Upper lobe of left lung (tissue), 6 donors: ENCODE measurements at places on chromosomes 6 and 20. TPM values are rescaled to one million over a fixed set of nuclear protein-coding genes. Genes with fewer than 3 reads are reported as not detected.

Gene ATP6V1G2
- total RNA-seq: 0.55 TPM

GRCh38 chr20:24949756-24950127 lies 673 bp downstream of the CST7 start:
- DNase-seq: no peak

Gene TCP11
- total RNA-seq: not detected

- DNase-seq: no peak
Observed at GRCh38 chr6:18260448-18261106, 3.8 kb downstream of the DEK start.

DNA sequence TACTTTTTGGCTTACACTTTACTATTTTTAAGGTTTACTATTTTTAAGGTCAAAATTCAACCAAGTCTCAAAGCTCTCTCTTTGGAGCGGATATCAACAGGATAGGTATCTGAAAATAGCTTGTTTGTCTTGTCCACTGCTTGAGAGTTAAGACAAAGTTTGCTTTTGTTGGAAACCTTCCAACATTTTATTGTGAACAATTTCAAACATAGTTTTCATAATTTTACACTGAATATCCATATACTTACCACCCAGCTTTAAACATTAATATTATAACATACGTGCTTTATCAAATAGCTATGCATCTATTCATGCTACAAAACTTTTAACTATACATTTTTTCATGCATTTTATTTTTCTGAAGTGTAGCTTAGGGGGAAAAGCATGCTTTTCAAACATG lies 109.9 kb downstream of the FYN start:
- DNase-seq: no peak

Gene ENPP1
- total RNA-seq: 1.7 TPM
